Adrenal gland (tissue), 19 donors: ENCODE measurements at places on chromosomes 13 and 19. TPM values are rescaled to one million over a fixed set of nuclear protein-coding genes. Genes with fewer than 3 reads are reported as not detected.

Gene ZNF837
- 2.4 TPM for total RNA-seq

Gene PEAK3
- total RNA-seq: 1.2 TPM

Gene PTH2
- not detected for total RNA-seq

Gene FFAR1
- total RNA-seq: not detected

Gene CCDC8
- 34.1 TPM for total RNA-seq

Gene SIPA1L3
- 8.4 TPM for total RNA-seq

DNA sequence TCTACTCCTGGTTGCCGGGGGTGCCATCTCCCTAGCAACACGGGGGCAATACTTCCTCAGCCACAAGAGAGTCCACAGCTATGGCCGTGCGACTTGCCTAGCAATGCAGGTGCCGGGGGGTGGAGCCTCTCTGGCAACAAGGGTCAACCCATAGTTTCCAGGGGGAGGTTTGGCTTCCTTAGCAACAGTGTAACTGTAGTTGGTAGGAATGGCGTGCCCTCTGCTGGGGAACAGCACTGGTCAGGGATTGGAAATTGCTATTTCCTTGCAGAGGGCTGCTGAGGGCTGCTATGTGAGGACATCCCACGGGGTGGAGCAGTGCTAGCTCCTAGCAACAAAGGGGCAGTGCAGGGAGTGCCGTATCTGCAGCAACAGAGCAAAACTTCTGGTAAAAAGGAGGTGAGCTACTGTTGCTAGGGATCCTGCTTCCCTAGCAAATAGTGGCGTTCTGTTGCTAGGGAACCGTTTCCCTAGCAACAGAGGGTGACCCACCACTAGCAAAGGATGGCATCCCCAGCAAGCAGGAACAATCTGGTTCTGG is 7.0 kb upstream of the TMC4 start:
- no peak for DNase-seq

DNA sequence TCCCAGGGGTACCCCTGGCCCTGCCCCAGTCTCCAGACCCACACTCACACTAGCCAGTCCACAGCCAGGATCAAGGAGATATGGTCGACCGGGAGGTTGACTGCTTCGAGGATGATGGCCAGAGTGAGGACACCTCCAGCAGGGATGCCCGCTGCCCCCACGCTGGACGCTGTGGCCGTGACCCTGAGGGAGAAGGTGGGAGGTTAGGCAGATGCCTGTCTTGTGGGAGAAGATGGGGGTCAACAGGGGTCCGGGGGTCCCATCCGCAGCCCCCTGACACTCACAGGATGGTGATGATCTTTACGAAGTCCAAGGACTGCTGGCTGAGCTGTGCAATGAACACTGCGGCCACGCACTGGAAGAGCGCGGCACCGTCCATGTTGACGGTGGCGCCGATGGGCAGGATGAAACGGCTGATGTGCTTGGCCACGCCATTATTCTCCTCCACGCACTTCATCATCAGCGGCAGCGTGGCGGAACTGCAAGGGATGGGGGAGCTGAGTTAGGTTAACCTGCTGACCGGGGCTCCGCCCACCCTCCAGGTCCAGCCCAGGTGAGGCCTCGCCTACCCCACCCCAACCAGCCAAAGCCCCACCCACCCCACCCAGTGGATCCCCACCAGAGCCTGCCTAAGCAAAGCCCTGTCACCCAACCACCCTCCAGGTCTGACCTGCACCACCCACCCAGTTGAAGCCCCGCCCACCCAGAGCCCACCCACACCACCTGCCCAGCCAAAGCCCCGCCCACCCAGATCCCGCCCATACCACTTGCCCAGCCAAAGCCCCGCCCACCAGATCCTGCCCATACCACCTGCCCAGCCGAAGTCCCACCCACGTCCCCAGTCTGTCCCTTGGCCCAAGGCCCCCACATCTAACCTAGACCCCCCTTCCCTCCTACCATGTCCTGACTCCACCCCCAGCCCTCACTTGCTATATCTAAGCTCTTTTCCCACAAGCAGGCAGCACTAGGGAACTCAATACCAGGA is 11.2 kb downstream of the SLC1A5 start:
- DNase-seq: no peak

DNA sequence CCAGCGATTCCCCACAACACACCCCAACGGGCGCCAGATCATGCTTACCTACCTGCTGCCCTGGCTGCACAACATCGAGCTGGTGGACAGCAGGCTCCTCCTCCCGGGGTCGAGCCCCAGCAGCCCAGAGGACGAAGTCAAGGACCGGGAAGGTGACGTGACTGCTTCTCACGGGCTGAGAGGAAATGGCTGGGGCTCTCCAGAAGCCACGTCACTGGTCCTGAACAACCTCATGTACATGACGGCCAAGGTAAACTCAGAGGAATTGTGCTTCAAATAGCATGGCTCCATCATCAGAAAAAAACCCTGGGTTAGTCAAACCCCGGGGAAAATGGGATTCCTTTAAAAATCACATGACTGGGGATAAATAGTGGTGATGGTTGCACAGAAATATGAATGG is 106.3 kb downstream of the ZAR1L start:
- no peak for DNase-seq

GRCh38 chr19:1671716-1672037 is 19.3 kb upstream of the TCF3 start:
- no peak for DNase-seq

DNA sequence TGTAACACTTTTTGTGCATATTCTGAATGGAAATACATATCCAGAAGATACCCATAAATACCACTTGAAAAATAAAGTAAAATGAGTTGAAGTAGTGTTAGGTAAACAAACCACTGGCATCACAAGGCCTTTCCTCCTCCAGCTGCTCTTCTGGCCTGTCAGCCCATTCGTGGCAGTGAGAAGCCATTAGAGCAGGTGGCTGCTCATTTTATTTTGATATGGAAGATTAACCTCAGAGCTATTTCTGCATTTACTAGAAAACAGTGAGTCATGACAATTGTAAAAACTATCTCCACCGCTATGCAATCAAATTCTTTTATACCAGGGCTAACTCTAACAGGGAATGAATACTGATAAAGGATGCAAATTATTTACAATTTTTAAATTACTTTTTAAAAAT is 2898.1 kb downstream of the PCDH9 start:
- DNase-seq: no peak

GRCh38 chr13:93730780-93731179 is 504.2 kb downstream of the GPC6 start:
- no peak for DNase-seq

DNA sequence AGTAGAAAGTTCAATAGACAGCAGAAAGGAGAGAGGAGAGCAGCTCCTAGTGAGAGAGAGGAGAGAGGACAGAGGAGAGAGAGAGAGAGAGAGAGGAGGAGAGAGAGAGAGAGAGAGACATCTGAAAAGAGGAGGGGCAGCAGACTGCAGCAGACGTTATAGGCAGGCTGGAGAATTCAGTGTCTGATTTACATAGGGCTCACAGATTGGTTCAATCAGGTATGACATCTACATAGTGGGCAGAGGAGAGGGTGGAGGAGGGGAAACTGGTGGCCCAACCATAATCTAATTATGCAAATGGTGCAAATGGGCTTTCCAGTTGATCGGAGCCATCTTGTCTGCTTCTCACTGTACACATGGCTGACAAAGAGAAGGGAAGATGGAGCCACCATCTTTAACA is 221.3 kb upstream of the TRPC4 start:
- no peak for DNase-seq

DNA sequence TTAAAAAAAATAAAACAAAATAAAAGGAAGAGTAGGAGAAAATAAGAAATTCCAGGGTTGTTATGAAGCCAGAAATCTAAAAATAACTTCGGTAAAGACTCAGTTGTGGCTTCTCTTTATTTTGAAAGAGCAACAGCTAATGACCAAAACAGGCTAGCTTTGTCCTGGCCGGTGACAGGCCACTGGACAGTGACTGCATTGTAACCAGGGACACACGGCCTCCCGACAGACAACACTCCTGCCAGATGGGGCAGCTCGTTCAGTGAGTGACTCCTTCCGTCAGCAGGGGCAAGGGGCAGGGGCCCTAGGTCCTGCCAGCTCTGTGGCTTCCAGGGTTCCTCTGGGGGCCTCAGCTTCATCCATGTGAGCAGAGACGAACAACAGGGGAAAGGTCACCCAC is 173.4 kb downstream of the KATNAL1 start:
- no peak for DNase-seq

DNA sequence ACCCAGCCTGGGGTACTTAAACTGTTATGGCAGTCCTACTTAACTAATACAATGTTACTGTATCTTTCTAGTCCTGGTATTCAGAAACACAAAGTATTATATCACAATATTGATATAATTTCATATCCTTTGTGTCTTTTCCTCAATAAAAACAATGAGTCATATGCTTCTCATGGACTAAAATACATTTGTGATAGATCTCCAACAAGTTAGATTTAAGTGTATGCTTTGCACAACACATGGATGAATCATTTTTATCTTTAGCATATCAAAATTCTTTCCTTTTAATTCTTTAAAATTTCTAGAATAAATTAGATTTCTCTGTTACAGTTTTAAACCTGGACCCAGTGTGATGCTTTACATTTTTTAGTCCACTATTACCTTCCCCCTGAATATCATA is 1357.8 kb upstream of the ATXN8OS start:
- DNase-seq: no peak

- no peak for DNase-seq
These were observed 3.2 kb downstream of the ARHGAP35 start for GRCh38 chr19:46863818-46864629.

DNA sequence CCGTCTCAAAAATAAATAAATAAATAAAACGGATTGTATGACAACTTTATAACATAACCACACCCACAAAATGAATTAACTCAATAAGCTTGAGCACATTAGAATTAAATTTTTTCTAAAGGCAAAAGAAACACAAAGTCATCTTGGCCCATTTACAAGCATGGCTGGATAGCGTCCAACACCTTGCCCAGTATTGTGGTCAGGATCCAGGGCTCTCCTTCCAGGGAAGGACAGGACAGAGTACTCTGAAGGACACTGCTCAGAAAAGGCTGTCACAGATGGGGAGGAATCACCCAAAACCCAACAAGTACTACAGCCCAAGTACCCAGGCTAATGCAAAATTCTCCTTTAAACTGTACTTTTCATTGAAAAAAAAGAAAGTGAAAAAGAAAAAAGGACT is 27.1 kb downstream of the SUGP2 start:
- peak; percentile 39 for DNase-seq

GRCh38 chr13:79287939-79288795 is 117.9 kb downstream of the RBM26 start:
- no peak for DNase-seq

DNA sequence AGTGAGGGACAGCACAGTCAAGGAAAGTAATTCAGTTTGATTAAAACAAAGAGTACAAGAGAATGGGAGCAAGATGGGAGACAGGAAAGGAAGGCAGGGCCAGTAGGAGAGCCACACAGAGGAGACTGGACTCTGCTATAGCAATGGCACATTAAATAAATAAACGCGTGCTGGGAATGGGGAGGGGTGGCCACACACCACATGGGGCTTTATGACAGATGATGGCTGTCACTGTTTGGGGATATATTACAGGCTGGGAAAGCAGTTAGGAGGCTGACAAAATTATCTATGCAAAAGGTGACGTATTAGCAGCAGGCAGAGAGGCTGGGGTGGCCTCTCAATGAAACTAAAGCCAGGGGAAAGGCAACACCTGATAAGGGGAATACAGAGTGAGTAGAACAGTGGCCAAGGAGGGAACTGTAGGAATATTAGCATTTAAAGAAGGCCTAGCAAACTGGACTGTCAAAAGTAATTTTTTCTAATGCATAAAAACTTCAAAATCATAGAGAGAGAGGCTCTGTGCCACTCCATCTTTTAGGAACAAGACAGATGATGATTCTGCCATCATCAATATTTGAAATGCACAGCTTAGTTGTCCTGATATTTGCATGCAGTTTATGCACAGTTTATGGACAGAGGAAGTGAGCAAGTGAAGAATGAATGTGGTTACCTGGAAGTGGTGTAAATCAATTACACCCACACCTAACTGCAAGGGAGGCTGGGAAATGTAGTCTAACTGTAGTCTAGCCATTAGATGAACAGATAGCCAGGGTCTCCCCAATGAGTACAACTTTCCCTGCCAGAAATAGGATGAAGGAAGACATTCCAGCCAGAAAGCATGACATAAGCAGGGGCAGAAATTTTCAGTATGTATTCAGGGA is 346.5 kb downstream of the FOXO1 start:
- DNase-seq: no peak

GRCh38 chr13:46913757-46914156 is 16.9 kb upstream of the HTR2A start:
- no peak for DNase-seq

DNA sequence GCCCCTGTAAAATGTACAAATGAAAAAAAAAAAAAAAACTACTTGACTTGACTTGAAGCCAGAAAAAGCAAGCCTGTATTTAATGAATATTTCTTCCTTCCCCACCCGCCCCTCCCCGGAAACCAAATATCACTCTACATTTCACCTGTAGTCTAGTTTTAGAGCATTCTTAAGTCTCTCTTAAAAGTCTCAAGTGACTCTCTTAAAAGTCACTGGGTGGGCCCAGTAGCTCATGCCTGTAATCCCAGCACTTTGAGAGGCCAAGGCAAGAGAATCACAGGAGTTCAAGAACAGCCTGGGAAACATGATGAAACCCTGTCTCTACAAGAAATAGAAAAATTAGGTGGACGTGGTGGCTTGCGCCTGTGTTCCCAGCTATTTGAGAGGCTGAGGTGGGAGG is 72.0 kb downstream of the TSC22D1 start:
- no peak for DNase-seq

- DNase-seq: no peak
These were observed 60.5 kb downstream of the CCNE1 start for GRCh38 chr19:29872224-29872731.

- DNase-seq: no peak
These were observed 2.7 kb downstream of the CELF5 start for GRCh38 chr19:3227054-3227626.

DNA sequence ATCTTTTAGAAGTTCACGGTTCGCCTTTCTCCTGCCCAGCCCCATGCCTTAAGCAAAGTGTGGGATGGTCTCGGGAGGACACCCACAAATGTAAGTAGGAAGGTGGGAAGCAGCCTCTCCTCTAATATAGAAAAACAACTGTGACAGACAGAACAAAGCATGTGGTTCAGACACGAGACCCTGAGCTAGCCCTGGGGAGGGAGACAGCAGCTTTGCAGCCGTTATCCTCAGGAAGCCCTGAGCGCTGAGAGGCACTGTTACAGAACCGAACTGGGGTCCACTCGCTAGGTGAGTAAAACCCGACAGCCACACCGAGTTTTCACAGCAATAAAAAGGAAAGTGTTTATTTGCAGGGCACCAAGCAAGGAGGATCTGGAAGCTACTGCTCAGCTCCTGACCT is 210.6 kb downstream of the UQCRFS1 start:
- no peak for DNase-seq

GRCh38 chr19:10784257-10784656 is 51.8 kb downstream of the TMED1 start:
- no peak for DNase-seq

GRCh38 chr13:65724226-65724625 is 1505.9 kb downstream of the PCDH9 start:
- DNase-seq: no peak

- DNase-seq: no peak
These were observed 397.1 kb downstream of the SLITRK5 start for GRCh38 chr13:88068316-88068715.
